ENCODE measurements at places on chromosomes 1 and 21.

DNA sequence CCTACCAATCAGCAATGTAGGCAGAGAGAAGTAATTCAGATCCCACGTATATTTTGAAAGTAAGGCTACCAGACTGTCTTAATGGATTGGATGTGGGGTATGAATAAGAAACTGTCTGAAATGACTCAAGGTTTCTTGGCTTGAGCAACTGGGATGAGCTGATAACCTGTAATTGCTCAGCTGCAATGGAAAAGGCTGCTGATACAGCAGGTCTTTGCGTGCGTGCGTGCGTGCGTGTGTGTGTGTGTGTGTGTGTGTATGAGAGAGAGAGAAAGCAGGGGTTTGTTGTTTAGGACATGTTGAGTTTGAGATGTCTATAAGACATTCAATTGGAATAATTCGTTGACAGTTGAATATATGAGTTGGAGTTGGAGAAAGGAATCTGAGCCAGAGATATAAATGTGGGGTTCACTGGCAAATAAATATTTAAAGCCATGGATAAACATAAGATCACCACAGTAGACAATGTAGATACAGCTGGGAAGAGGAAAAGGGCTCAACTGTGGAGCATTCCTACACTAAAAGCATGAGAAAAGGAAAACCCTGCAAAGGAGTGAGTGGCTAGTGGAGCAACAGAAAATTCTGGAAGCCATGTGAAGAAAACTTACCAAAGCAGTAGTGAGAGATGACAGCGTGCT lies 72.9 kb downstream of the UCHL5 start:
- H3K36me3 ChIP-seq = peaks cover 3% of the 10 kb centered on the region
- no peaks in the 10 kb centered on the region for H3K27me3 ChIP-seq
- no peak overlapping the region for H3K4me3 ChIP-seq
- no peak overlapping the region for H3K27ac ChIP-seq
- no peaks in the 10 kb centered on the region for H3K4me1 ChIP-seq

DNA sequence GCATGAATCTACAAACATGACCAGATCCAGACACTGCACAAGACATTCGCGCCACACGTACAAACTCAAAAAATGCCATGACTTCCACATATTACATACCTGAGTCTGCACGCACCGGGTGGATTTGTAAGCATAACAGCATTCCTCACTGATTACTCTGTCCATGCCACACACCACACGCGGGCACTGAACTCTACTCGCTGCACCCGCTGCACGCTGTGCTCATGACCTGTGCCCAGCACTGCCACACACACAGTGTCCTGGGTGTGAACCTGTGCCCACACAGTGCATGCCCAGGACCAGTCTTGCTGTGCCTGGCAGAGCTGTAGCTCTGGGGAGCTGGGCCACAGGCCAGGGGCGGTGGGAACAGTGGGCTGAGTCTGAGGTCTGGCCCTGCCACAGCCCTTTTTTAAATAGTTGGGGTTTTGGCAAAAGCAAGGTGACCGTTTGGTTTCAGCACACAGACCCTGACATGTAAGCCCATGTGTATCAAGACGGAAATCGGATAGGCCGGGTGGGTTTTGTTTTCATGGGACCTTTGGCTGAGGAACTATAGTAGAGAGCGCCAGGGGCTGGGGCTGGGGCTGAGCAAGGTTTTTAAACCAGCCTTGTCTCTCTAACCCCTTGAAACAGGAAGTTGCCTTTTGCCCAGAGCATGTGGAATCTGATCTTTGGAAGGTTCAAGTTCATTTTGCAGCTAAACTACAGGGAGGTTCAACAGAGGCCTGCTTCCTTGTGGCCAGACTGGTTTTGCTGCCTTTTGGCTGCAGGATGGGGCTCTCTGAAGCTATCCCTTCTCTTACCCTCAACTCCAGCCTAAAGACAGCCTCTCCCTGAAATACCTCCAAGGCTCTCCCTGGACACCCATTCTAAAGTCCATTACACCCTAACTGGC lies 12.3 kb upstream of the GOLT1A start:
- peaks cover 4% of the 10 kb centered on the region for H3K4me1 ChIP-seq
- H3K27me3 ChIP-seq = peaks cover 2% of the 10 kb centered on the region
- H3K36me3 ChIP-seq = no peaks in the 10 kb centered on the region
- DNase-seq = no peak
- no peak overlapping the region for H3K4me3 ChIP-seq

GRCh38 chr1:77605246-77606026 lies 77.0 kb downstream of the ZZZ3 start:
- no peak for DNase-seq
- H3K4me1 ChIP-seq = peaks cover 21% of the 10 kb centered on the region
- peak overlapping the region; percentile 33 for H3K27ac ChIP-seq
- H3K36me3 ChIP-seq = peaks cover 38% of the 10 kb centered on the region

DNA sequence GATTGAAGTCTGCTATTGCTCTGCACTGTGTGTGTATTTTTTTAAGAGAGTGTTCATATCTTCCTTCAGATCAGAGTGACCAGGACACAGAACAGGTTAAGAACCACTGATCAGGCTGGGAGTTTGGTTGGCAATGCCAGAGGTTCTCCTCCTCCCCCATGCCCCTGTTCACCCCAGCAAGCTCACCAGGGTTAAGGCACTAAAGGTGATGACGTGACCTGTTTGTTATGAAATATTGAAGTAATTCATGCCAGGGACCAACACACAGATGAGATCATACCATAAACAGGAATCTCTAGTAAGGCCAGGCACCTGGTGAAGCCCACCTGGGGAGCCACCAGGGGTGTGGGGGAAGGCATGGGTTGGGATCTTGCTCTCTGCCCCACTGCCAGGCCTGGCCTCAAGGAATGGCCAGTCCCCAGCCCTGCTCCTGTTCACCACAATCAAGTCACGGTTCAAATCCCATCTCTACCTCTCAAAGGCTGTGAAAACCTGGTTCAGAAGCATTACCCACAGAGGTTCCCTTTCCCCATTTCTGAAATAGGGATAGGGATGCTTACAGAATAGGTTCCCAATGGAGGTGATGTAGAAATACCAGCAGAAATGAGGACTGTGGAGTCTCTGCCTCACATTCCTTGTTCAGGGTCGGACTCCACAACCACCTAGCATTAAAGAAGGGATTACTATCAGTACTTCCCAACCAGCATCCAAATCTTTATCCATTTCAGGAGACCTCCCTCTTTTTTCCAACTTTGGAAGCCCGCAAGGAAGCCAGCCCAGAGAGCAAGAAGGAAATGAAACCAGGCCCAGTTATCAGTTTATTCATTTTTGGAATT lies 2.4 kb downstream of the ID3 start:
- peaks cover 63% of the 10 kb centered on the region for H3K4me1 ChIP-seq
- peak overlapping the region; percentile 99 for H3K27ac ChIP-seq
- H3K36me3 ChIP-seq = peaks cover 8% of the 10 kb centered on the region
- no peak for DNase-seq
- peak overlapping the region; percentile 91 for H3K4me3 ChIP-seq
- H3K27me3 ChIP-seq = no peaks in the 10 kb centered on the region

DNA sequence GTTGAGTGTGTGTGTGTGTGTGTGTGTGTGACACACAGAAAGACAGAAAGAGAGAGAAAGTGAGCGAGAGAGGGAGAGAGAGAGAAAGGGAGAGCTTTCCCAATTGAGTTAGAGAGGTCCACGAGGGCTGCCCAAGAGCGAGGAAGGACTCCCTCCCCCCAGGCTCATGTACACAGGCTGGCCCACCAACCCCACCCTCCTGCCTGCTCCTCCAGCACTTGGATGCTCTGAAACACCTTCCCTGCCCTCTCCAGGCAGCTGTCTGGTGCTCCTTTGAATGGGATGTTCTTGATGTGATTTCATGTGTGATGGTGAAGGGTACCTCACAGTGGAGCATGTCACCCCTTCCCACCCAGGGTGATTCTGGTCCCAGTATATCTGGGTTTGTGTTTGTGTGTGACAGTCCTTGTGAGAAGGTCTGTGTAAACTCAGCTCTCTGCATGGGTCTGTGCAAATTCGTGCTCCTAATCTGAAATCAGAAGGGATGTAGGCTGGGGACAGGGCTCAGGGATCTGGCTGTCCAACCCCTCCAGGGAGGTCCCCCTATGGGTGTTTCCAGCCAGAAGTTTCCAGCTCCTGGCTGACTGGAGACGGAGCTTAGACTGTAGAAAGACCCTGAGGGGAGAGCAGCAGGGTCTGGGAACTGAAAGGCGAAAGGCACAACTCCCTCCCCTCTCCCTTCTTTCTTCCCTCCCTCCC lies 6.8 kb upstream of the PEAR1 start:
- H3K4me1 ChIP-seq = no peaks in the 10 kb centered on the region
- no peak overlapping the region for H3K27ac ChIP-seq
- DNase-seq = no peak
- H3K27me3 ChIP-seq = peaks cover 34% of the 10 kb centered on the region

GRCh38 chr1:19646377-19647319 lies 2.5 kb downstream of the NBL1 start:
- H3K36me3 ChIP-seq = no peaks in the 10 kb centered on the region
- H3K4me1 ChIP-seq = peaks cover 51% of the 10 kb centered on the region
- no peak overlapping the region for H3K27ac ChIP-seq
- H3K4me3 ChIP-seq = peak overlapping the region; percentile 92
- no peak for DNase-seq

DNA sequence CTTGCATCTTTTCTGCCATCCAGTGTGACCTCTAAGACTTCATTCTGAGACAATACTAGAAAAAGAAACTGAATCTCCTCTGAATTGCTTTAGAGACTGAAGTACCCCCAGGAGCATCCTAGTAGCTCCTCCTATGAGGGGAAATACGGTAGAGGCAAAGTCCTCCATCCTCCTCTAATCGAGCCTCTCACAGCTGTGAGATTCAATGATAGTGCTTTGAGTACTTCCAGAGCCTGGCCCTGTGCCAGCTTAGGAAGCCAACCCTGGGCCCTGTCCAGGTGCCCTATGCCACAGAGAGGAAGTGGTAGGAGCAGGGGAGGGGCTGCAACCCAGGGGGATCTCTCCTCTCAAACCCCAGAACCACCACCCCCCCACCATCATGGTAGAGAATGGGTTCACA lies 10.7 kb downstream of the RORC start:
- no peak for DNase-seq
- no peaks in the 10 kb centered on the region for H3K4me1 ChIP-seq
- H3K27me3 ChIP-seq = peaks cover 11% of the 10 kb centered on the region
- H3K4me3 ChIP-seq = no peak overlapping the region
- H3K36me3 ChIP-seq = no peaks in the 10 kb centered on the region
- H3K27ac ChIP-seq = no peak overlapping the region

DNA sequence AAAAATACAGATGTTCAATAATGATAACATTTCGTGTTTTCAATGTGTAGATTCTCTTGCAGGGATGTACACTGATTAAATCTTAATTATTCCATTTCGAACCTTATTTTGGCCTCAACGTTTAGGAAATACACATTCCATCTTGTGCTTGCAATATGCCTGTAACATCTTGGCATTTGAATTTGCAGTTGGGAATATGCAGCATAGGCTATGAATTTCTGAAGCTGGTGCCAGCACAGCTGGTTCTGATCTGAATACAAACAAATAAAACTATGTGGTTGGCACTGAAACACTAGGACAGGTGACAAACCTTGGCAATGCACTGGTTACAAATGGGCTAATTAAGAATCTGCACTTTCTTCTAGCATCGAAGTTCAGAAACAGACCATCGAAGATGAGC lies 108.4 kb downstream of the ERG start:
- no peak overlapping the region for H3K4me3 ChIP-seq
- peaks cover 14% of the 10 kb centered on the region for H3K36me3 ChIP-seq
- H3K27me3 ChIP-seq = no peaks in the 10 kb centered on the region
- H3K27ac ChIP-seq = no peak overlapping the region

DNA sequence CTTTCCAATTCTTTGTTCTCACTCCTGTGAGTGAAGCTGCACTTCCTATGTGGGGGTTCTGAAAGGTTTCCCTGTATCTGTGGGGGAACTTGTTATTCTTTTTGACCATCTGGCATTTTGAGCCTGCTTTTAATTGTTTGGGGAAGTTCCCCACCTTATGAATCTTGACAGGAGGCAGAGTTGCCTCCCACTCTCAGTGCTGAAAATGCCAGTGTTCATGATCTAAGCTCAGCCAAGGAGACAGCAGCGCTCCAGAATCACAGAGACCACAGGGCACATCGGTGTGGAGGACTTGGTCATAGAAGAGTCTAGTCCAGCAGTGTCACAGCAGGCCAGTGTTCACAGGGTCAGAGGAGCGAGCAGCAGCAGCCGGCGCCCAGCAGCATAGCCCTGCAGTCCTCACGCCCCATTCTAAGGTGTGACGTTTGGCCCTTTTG lies 63.8 kb upstream of the PRDX6 start:
- no peaks in the 10 kb centered on the region for H3K27me3 ChIP-seq
- H3K4me3 ChIP-seq = no peak overlapping the region
- H3K36me3 ChIP-seq = peaks cover 3% of the 10 kb centered on the region
- H3K4me1 ChIP-seq = peaks cover 13% of the 10 kb centered on the region
- DNase-seq = no peak
- no peak overlapping the region for H3K27ac ChIP-seq

GRCh38 chr1:43165765-43166164 lies 6.3 kb downstream of the EBNA1BP2 start:
- peaks cover 3% of the 10 kb centered on the region for H3K4me1 ChIP-seq
- H3K27me3 ChIP-seq = no peaks in the 10 kb centered on the region
- peaks cover 42% of the 10 kb centered on the region for H3K36me3 ChIP-seq
- H3K4me3 ChIP-seq = no peak overlapping the region

- peaks cover 33% of the 10 kb centered on the region for H3K4me1 ChIP-seq
- H3K27ac ChIP-seq = peak overlapping the region; percentile 69
- no peaks in the 10 kb centered on the region for H3K36me3 ChIP-seq
- no peak for DNase-seq
- H3K4me3 ChIP-seq = no peak overlapping the region
- H3K27me3 ChIP-seq = no peaks in the 10 kb centered on the region
These were observed 21.9 kb downstream of the NCF2 start for GRCh38 chr1:183568176-183569021.

DNA sequence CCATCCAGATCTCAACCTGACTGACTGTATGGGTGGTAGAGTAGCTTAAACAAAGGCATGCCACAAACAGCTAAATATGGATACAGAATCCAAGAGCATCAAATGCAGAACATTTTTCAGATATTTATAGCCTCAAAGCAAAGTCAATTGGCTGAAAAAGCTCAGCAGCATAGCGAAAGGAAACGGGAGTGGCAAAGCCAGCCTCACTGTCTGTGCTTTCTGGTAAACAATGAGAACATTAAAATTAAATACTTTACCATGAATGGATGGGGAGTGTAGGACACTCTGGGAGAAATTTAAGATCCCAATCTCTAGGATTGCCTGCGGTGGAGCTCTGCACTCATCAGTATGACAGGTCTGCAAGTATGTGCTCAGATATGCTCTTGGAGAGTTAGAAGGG lies 4.4 kb downstream of the RASAL2 start:
- no peak for DNase-seq
- H3K4me1 ChIP-seq = peaks cover 82% of the 10 kb centered on the region
- H3K27ac ChIP-seq = peak overlapping the region; percentile 62
- H3K27me3 ChIP-seq = no peaks in the 10 kb centered on the region

DNA sequence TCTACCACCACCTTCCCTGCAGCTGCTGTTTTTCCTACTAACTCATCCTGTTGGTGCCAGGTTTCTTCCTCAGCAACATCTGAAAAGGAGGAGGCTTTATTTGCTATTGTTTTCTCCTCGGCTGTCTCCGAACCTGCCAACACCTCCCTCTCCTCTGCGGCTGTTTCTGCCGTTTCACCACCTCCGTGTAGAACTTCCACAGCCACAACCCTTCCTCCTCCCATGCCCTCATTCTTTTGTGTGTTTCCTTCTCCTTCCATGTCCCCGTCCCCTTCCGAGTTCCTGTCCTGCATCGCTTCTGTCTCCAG lies 59.0 kb upstream of the LRRC53 start:
- H3K27me3 ChIP-seq = peaks cover 6% of the 10 kb centered on the region
- H3K4me1 ChIP-seq = no peaks in the 10 kb centered on the region
- no peak overlapping the region for H3K4me3 ChIP-seq
- no peak overlapping the region for H3K27ac ChIP-seq

- peaks cover 2% of the 10 kb centered on the region for H3K27me3 ChIP-seq
- no peaks in the 10 kb centered on the region for H3K36me3 ChIP-seq
- no peak overlapping the region for H3K4me3 ChIP-seq
These were observed 15.5 kb downstream of the SLC6A17 start for GRCh38 chr1:110165761-110166231.
